H4 (cell line): ENCODE measurements at places on chromosomes 12 and 14.

DNA sequence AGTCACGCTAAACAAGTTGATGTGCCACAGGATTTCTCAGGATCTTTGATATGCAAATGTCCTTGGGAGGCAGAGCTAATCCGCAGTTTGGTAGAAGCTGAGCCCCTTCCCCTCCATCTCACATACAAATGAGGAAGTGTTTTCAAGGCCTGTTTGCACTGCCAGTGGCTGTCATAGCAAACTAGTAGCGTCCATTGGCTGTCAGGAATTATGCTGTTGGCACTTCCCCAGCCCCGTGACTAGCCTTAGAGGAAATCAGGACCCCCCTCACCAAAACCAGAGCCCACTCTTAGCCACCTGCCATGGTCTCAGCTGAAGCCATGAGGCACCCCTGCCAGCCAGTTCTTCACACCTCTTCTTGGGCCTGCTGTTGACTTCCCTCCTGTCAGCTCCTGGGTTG is 253.9 kb downstream of the CACNA1C start:
- DNase-seq: no peak

DNA sequence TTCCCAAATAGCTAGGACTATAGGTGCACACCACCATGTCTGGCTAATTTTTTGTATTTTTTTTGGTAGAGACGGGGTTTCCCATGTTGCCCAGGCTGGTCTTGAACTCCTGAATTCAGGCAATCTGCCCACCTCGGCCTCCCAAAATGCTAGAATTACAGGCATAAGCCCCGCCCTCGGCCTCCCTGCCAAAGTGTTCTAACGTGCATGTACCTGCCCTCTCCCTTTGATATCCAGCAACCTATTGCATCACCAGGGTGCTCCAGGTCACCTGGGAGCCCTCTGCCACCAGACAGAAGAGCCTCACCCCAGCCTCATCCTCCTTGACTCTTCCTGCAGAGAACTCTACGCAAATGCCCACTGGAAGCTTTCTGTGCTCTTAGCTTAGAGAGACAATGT is 2.2 kb upstream of the EML1 start:
- no peak for DNase-seq

- DNase-seq: no peak
These were observed 118.8 kb downstream of the KCNK10 start for GRCh38 chr14:88204221-88204620.

DNA sequence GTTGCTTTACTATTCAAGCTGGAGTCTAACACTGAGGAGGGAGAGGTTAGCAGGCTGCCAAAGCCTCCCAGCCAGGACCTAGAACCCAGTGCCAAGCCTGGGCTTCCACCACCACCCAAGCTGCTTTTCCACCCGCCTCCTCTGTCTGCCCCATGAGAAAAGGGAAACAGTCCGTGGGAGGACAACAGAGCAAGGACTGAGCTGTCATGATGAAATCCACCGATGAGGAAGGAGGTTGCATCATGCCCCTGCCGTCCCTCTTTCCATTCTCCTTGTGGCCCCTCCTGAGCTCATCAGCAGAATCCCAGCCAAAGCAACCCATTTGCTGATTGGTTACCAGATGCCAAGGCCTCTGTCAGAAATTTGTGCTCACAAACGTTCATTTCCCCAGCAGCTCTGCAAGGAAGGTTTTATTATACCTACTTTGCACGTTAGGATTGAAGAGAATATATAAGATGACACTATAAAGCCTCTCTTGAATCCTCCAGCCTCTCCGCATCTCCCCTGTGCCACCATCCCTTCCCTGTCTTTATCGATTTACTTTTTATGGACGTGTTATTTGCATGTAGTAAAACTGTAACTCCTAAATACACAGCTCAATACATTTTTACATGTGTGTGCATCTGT is 6.3 kb upstream of the SERPINA1 start:
- DNase-seq: no peak

- DNase-seq: no peak
These were observed 1030.7 kb downstream of the AACS start for GRCh38 chr12:126095748-126096510.

DNA sequence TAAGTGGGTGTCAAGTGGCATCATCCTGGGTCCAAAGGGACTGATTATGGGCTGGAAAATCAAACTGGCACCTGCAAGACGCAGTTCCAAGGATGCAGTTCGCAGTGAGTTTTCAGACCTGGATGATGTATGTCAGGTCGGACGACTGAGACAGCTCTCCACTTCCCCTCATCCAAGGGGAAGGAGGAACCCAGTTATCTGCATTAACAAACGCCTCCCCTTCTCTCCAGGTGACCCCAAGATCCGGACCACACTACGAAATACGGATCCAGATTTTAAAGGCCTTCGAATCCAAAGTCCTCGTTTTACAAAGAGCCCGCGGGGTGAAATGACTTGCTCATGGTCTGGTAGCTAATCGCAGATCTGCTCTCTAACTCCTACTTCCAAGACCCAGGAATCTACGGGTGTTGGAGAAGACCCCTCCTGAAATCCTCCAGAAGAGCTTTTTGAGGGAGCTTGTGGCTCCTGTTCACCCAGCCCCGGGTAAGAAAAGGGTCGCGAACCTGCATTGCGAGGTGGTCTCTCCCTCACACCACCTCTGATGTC is 460 bp upstream of the SYNE2 start:
- no peak for DNase-seq

- no peak for DNase-seq
These were observed 181.9 kb downstream of the PRKCH start for GRCh38 chr14:61503167-61503801.

- DNase-seq: no peak
These were observed 86.7 kb downstream of the TMEM260 start for GRCh38 chr14:56666294-56666693.

DNA sequence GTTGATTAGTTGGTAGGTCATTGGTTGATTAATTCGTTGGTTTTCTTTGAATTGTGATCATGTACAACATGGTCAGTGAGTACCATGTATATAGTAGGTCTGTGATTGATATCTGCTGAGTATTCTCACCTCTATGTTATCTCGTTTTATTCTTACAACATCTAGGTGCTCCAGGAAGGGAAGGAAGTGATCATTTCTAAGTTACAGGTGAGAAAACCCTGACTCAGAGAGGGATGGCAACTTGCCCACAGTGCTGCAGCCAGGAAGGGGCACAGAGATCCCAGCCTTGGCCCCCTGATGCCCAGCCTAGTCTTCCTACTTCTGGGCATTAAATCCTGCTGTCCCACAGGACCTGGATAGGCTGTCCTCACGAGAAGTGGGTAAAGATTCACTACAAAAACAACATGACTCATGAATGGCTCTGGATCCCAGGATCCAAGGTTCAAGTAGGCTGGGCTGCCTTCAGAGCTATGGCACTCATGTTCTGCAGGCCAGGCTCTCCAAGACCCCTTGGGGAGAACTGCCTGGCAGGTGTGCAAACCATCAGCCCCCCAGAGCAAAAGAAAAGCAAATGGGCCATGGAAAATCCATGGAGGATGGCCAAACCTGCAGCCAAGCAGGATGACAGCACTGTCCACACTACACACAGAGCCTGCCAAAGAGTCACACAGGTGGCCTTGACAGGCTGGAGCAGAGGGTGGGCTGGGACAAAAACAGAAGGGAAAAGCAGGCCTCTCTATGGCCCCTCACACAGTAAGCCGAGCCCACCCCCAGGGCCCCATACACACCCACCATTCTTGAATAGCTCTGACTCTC is 146.2 kb downstream of the BCL11B start:
- DNase-seq: no peak

DNA sequence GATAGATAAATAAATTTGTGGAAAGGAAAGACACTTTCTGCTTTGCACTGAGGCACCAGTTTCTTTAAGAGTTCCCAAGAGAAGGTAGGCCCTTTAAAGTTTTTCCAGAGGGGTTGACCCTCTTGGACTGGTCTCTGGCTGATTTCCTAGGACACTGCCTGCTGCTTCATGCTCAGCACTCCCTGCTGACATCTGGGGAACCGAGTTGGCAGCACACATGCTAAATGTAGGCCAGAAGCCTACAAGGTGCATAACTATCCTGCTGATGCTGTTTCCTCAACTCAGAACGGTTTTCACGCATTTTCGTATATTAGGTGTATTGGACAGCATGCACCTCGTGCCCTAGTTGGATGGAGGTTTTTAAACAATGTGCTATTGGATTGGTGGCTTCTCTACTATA is 887.2 kb upstream of the SEL1L start:
- no peak for DNase-seq

GRCh38 chr12:20653871-20654270 is 41.3 kb upstream of the SLCO1C1 start:
- DNase-seq: no peak

GRCh38 chr12:4421590-4422031 is 24.0 kb downstream of the FGF6 start:
- DNase-seq: peak; percentile 36

GRCh38 chr14:43249116-43249515 is 1258.0 kb downstream of the FSCB start:
- no peak for DNase-seq

DNA sequence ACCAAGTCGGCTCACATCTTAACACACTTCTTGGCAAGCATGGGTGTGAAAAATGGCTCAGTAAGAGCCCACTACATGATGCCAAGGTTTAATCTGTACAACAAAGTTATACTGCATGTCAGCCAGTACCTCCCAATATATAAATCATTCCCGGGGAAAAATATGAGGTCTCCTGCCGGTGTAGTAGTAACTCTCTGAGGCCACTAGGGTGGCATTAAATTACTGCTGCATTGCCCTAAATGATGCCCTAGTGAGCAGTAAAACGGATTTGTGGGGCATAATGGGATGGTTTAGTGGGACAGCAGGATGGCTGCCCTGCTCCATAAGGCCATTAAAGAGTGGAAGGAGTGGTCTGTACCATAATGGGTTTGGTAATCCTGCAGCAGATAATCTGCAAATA is 267.7 kb downstream of the MED13L start:
- no peak for DNase-seq

GRCh38 chr12:62656591-62657362 is 190.2 kb downstream of the MON2 start:
- DNase-seq: no peak

- peak; percentile 86 for DNase-seq
These were observed 18.2 kb upstream of the CACNA2D4 start for GRCh38 chr12:1936406-1937320.

DNA sequence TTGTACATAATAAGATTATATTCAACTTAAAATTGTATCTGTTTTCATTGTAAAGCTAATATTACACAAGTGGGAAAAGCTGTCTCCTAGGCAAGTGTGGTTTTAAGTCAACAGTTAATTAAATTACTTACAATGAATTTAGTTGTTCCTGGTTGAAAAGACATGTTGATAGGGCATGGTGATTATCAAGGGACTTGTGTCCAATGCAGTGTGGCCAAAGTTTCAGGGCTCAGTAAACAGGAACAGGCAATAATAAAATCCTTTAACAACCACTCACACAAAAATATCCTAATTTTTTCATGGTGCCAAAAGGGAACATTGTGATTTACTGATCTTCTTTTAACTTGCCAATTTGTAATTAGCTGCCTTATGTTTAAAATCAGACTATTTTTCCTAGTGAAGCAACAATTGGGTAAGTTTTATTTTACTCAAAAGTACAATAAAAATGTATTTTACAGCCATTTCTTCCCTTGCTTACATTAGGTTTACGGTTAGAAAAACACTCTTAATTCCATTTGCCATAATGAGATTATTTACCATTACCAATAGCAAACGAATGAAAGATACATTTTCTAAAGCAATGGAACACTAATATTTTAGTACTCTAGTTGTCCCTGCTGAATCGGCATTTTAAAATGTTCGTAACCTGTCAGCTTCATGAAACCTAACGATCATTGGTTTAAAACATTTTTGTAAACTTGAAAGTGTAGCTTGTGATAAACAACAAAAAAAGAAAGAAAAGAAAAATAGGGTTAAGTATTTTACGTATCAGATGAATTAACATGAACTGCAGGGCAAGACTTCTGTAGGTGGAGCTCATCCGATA is 1.8 kb upstream of the WNK1 start:
- no peak for DNase-seq

DNA sequence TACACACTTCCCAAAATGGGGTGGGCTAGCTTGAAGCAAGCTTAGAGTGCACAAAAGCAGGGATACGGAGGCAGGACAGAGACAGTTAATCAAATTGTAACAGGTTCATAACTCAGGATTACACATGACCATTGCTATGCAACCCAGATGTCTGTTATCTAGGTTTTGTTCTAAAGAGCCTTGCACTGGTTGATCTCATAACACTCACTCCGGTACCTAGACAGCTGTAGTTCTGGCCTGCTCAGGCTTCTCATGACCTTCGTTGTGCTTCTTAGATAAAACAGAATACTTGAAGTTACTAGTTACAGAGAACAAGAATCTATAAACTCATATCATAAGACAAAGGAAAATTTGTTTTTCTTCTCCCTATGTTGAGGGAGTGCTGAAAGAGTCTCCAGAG is 983.4 kb downstream of the TMEM121 start:
- no peak for DNase-seq

DNA sequence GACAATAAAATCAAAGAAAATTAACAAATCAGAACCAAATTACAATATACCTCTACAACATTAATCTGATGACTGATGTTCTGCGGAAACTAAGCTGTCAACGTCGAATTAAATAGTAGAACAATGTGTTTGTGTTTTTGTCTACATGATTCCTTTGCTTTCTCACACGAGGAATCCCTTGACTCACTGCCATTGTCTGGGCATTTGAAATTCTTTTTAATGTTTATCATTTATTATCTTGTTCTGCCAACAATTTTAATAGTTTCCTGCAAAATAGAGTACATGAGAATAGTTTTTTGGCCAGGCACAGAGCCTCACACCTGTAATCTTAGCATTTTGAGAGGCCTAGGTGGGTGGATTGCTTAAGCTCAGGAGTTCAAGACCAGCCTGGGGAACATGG is 76.6 kb upstream of the KRAS start:
- DNase-seq: no peak

- no peak for DNase-seq
These were observed 24.0 kb downstream of the POLE start for GRCh38 chr12:132662901-132663755.

DNA sequence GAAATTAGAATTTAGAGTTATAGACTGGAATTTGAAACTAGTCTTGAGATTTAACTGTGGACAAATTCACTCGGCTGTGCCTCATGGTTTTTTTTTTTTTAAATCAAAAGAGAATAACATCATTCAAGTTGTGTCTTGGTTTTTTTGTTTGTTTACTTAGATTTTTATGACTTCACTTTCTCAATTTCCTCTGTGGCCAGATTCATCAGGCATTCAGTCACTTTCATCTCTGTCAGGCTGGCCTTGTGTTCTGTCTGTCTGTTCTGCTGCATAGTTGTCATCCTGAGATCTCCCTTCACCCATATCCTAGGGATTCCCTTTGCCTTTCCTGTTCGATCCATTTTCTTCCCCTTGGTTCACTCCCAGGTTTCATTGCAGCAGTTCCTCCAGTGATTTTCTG is 10.0 kb downstream of the MARK3 start:
- no peak for DNase-seq
